ENCODE measurements at places on chromosomes 5 and 9.

DNA sequence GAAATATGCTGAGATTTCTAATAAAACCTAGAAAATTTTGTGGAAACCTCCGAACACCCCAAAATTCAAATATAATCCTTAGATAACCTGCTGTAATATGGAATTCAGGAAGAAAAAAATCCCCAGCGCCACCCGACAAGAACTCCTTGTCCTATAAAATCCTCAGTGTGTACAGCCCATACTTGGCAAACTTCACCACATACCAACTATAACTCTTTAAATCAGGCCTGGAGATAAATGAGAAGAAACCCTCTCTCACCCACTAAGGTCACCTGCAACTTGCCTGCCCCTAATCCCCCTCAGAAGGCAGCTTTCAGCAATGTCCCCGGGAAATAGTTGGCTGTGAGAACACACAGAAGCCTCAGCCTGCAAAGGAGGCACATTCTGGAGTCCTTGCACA, 90.5 kb downstream of the SH3TC2 start:
- DNase-seq, result no peak

DNA sequence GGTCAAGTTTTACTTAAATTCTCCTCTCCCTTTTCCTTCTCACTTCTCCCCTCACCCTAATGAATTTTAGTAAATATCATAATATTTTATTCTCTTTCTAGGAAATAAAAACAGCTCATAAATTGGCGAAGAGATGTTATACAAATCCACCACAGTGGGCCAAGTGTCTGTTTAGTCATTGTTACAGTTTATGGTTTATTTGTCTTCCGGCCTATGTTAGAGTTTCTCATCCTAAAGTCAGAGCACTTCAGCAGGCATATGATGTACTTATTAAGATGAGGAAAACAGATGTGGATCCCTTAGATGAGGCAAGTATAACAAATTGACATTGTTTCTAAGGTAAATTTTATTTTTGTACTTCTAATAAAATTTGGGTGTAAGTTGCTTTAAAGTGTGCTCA, 48.2 kb downstream of the RPS6 start:
- no peak for DNase-seq

GRCh38 chr5:67467110-67467509, 270.5 kb upstream of the CD180 start:
- DNase-seq, result no peak

GRCh38 chr5:170484847-170485615, 18.8 kb upstream of the KCNIP1 start:
- no peak for DNase-seq

- no peak for DNase-seq
Observed at GRCh38 chr9:71774920-71775319, 6.6 kb upstream of the CEMIP2 start.

DNA sequence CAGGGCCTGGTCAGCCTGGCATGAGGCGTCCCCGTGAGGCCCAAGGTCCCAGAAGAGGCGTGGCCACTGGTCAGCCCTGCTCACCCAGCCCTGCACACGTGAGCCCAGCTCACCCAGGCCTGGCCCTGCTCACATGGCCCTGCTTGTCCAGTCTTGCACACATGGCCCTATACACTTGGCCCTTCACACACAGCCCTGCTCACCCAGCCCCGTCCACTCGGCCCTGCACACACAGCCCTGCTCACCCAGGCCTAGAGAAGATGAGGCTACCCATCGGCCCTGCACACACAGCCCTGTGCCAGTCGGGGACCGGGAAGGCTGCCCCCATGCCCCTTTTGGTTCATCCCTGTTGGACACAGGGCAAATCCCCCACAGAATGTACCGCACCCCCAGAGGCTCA, 28.4 kb downstream of the ZDHHC11B start:
- DNase-seq, result no peak

- DNase-seq, result no peak
Observed at GRCh38 chr9:131757549-131757948, 17.7 kb upstream of the RAPGEF1 start.

DNA sequence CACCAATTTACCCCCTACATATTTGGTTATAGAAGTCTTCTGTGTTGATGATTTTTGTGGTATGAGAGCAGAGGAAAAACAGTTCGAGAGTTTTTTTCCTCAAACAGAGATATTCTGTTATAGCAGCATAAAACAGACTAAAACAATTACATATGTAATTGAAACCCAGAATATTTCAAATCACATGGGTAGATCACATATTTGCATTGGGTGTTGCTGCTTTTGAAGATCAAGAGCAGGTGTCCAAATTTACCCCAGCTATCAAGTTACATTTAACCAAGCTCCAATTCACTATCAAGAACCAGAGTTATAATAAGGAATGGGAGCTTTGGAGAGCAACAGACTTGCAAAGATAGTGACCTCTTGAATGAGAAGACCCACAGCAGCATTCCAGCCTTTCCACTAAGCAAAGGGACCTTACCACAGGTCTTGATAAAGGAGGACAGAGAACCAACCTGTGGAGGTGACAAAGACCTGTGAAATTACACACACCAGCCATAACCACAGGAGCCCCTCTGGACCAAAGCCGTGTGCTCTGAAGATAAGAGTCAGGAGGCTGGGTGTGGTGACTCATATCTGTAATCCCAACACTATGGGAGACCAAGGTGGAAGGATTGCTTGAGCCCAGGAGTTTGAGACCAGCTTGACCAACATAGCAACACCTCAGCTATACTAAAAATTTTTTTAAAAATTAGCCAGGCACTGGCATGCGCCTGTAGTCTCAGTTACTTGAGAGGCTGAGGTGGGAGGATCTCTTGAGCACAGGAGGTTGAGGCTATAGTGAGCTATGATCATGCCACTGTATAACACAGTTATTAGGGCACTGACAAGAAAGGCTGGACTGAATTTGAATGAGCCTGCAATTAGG, 4.0 kb upstream of the CCL28 start:
- DNase-seq, result no peak

- DNase-seq, result peak; percentile 58
Observed at GRCh38 chr9:126490871-126491567, 122.7 kb upstream of the LMX1B start.

GRCh38 chr5:78958672-78959445, 26.3 kb downstream of the ARSB start:
- DNase-seq, result no peak

DNA sequence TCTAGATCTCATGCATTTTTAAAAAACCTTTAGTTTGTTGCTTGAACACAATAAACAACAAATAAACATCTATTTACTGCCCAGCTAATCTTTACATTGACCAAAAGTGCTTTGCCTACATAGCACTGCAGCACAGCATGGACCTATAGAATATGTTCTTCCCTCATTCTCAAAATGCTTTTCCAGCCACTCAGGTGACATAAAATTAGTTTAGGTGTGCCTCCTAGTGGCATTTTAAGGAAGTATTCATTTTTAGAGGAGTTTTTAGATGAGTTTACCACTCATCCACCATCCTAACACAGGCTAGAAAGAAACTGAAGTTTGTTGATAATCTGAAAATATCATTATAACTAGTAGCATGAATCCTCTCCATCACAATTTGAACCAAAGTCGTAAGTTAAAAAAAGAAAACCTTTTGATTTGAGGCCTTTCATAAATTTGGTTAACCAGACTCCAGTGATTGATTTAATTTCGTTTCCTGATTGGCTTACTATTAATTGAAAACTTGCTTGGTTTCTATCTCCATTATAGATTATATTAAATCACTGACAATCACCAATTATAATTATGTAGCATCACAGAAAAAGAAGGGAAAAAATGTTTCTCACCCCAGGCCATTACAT, 12.6 kb downstream of the PLGRKT start:
- DNase-seq, result peak; percentile 23

DNA sequence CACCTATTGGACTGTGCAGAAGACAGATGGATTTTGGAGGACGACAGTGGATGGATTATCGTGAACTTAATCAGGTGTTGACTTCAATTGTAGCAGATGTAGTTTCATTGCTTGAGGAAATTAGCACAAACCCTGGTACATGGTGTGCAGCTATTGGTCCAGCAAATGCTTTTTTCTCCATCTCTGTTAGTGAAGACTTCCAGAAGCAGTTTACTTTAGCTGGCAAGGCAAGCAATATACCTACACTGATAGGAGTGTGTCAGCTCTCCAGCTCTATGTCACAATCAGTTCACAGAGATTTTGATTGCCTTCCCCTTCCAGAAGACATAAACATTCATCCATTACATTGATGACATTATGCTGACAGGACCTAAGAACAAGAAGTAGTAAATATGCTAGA, 35.7 kb upstream of the ROR2 start:
- DNase-seq, result no peak

DNA sequence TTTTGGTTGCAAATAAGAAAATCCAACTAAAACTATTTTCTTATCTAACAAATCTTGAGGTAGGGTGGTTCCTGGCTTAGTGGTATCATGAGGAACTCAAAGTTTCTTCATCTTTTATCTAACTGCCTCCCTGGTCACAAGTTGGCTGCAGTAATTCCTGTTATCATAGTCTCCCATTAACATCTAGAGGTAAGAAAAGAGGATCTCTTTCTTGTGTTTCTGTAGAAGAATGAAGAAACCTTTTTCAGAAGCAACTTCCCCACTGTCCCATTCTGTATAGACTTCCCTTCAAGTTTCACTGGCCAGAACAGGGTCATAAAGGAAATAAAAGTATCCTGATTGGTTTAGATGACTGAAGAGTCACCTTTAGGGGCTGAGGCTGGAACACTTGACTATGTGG, 81.8 kb upstream of the ELL2 start:
- DNase-seq, result no peak

DNA sequence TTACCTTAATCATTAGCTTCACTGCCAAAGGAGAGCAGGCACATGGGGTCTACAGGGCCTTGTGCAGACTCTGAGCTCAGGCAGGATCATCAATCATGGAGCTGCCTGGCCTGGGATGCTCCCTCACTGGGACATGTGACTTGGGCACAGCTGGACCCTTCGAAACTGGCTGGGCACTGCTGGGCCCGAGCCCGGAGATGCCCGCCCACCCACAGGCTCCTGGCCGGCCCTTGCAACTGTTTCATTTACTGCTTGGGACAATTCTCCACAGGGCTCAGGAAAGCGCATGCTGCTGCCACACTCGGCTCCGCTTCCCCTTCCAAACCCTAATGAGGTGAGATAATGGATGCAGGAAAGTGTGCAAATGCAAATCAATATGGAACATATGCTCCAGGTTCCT, 387.5 kb downstream of the TRIM36 start:
- DNase-seq, result no peak

- DNase-seq, result peak; percentile 96
Observed at GRCh38 chr9:136225748-136226679, 19.6 kb downstream of the QSOX2 start.

- no peak for DNase-seq
Observed at GRCh38 chr9:16293610-16294009, 576.9 kb downstream of the BNC2 start.

GRCh38 chr5:850511-851006, at the start of gene ZDHHC11:
ZDHHC11 (minus strand) TSS chr5:850986; CDS start chr5:850602, 384 bp downstream.
- DNase-seq, result peak; percentile 71

- DNase-seq, result no peak
Observed at GRCh38 chr9:134784577-134785305, 95.9 kb upstream of the FCN2 start.

DNA sequence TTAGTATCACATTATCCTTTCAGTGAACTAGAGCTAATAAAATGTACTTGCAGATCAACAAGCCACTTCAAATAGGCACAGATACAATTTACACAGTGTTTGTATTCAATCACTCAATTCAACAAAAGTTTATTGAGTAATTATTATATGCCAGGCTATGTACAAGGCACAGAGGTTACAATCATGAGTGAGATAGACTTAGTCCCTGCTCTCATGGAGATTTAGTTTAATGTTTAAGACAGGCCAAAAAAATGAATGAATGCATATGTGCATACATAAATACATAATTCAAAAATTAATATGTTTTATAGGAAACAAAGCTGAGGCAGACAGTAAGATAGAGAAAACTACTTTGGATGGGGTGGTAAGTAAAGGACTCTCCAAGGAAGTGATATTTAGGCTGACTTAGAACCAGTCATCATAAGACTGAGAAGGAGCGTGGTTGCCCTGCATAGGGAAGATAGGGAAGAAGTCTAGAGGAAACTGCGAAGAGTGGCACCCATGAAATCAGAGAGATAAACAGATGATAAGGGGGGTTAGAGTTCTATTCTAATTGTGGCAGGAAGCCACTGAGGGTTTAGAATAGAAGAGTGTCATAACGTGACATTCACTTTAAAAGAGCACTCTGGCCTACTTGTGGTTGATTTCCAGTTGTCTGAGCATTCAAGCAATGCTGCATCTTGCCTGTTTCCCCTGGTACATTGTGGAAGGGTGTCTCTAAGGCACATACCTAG, 49.7 kb upstream of the GRAMD2B start:
- no peak for DNase-seq

- DNase-seq, result no peak
Observed at GRCh38 chr5:55456216-55456895, 78.4 kb downstream of the PLPP1 start.

DNA sequence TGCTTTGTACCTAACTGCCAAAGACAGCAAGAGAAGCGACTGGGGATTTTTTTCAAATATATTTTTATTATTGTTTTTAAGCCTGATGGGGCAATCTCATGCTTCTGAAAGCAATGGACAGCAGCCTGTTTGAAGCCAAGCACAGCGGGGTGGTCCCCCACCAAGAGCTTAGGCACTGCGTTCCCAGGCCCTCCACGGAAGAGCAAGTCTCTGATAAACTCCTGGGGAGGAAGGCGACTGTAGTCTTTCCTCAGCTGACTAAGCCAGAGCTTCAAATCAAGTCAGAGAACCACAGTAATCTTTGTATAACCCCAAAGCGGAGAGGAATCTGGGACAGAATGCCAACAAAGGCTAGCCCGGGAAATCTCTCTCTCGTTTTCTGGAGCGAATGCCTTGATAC, 54.4 kb downstream of the ARSB start:
- DNase-seq, result no peak

GRCh38 chr9:137175345-137175961, 3.6 kb upstream of the TMEM210 start:
- DNase-seq, result no peak

- DNase-seq, result no peak
Observed at GRCh38 chr5:6080930-6081726, 297.2 kb downstream of the MED10 start.

- no peak for DNase-seq
Observed at GRCh38 chr5:122759241-122760070, 15.4 kb upstream of the SNX2 start.

- peak; percentile 32 for DNase-seq
Observed at GRCh38 chr5:133552925-133553525, 59.3 kb downstream of the FSTL4 start.

DNA sequence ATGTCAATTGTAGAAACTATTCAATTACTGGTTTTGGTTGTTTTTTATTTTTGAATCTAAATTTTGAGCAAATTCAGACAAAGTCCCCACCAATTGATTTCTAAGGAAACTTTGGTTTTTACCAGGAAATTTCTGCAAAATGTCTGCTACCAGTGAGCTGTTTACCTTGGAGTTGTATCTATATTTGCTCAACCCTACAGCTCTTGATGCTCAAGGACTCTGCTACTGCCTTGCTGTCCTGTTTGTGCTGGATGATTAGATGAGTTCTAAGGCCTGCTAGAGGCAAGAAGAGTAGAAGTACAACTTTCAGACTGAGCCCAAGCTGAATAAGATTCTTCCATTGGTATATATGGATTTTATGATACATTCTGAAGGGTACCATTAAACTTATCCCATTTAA, 42.6 kb upstream of the KIF2A start:
- DNase-seq, result no peak

Measured in HuH-7.5 (cell line).